Left lung (tissue), 14 donors: ENCODE measurements at places on chromosomes 1 and 21. TPM values are rescaled to one million over a fixed set of nuclear protein-coding genes. Genes with fewer than 3 reads are reported as not detected.

BLACAT1 gene
- total RNA-seq = 0.55 TPM

ALPL gene
- total RNA-seq = 198 TPM

EFCAB7 gene
- 8.8 TPM for total RNA-seq

UBXN11 gene
- 43.1 TPM for total RNA-seq

SPRR2F gene
- not detected for total RNA-seq

DNASE2B gene
- total RNA-seq = 1.8 TPM

PEX11B gene
- total RNA-seq = 32.4 TPM

CLCA1 gene
- total RNA-seq = not detected

TAS1R1 gene
- total RNA-seq = not detected

DNA sequence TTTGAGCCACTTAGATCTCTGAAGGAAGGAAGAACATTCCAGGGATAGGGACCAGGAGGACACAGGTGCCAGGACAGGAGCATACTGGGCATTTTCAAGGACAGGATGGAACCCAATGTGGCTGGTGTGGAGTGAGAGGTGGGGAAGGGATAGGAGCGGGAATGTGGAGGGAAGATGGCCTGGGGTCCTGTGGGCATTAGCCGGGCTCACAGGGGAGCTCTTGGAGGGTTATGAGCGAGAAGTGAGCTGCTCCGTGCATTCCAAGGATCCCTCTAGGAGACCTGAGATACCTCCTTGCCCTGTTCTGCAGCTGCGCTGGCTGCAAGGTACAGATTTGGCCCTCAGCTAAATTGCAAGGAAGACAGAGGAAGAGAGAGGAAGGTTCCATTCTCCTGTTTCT, 87.5 kb downstream of the IER5 start:
- no peaks in the 10 kb centered on the region for H3K27me3 ChIP-seq
- no peaks in the 10 kb centered on the region for H3K36me3 ChIP-seq
- no peak overlapping the region for H3K27ac ChIP-seq

- peaks cover 17% of the 10 kb centered on the region for H3K4me1 ChIP-seq
- no peak for DNase-seq
- no peaks in the 10 kb centered on the region for H3K36me3 ChIP-seq
- no peak overlapping the region for H3K4me3 ChIP-seq
These were observed 282.2 kb downstream of the RRAGC start for GRCh38 chr1:38577385-38577784.

- H3K4me1 ChIP-seq = no peaks in the 10 kb centered on the region
- no peak overlapping the region for H3K4me3 ChIP-seq
- no peak overlapping the region for H3K27ac ChIP-seq
- no peak for DNase-seq
These were observed 24.4 kb downstream of the C1orf141 start for GRCh38 chr1:67110352-67110751.

GRCh38 chr1:200233393-200233792, 176.4 kb downstream of the ZNF281 start:
- H3K36me3 ChIP-seq = no peaks in the 10 kb centered on the region
- H3K4me1 ChIP-seq = peaks cover 4% of the 10 kb centered on the region
- no peaks in the 10 kb centered on the region for H3K27me3 ChIP-seq
- H3K4me3 ChIP-seq = no peak overlapping the region
- DNase-seq = no peak

- H3K36me3 ChIP-seq = no peaks in the 10 kb centered on the region
- DNase-seq = no peak
- H3K27ac ChIP-seq = no peak overlapping the region
- no peaks in the 10 kb centered on the region for H3K27me3 ChIP-seq
- no peaks in the 10 kb centered on the region for H3K4me1 ChIP-seq
These were observed 311.0 kb downstream of the KCTD3 start for GRCh38 chr1:215878128-215878527.

GRCh38 chr1:118902711-118903191, 85.4 kb downstream of the TBX15 start:
- no peaks in the 10 kb centered on the region for H3K4me1 ChIP-seq
- H3K36me3 ChIP-seq = no peaks in the 10 kb centered on the region
- DNase-seq = no peak
- no peak overlapping the region for H3K27ac ChIP-seq

DNA sequence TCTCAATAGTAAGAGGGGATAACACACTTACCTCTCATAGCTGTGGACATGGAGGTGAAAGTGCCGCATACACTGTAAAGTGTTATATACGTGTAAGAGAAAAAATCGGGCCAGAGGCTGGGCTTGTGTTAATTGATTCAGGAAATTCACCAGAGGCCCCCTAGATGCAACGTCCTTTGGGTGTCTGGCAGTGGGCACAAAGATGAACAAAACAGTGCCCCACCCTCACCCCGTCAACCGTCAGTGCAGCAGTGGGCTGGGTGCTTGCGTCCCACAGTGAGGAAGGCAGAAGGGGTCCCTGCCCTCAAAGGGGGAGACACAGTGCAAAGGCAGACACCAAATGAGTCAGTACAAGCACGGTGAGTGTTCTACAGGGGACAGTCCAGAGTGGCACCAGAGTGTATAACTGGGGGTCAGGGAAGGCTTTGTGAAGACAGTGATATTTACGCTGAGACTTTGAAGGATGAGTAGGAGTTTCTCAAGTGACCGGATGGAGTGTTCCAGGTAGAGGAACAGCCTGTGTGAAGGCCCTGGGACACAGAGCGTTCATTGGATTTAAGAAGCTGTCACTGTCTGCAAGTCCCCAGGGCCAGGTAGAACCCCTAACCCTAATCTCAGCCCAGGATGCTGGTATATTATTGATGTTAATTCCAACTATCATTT, 6.6 kb upstream of the MTFR1L start:
- H3K4me3 ChIP-seq = no peak overlapping the region
- H3K27ac ChIP-seq = no peak overlapping the region
- peaks cover 33% of the 10 kb centered on the region for H3K4me1 ChIP-seq
- H3K36me3 ChIP-seq = no peaks in the 10 kb centered on the region
- H3K27me3 ChIP-seq = no peaks in the 10 kb centered on the region

- no peak overlapping the region for H3K4me3 ChIP-seq
- peaks cover 7% of the 10 kb centered on the region for H3K27me3 ChIP-seq
- DNase-seq = no peak
- H3K27ac ChIP-seq = no peak overlapping the region
These were observed 327.9 kb upstream of the C1orf174 start for GRCh38 chr1:4227986-4228385.

GRCh38 chr1:150322310-150322709, 977 bp downstream of the PRPF3 start:
- H3K36me3 ChIP-seq = no peaks in the 10 kb centered on the region
- H3K4me3 ChIP-seq = peak overlapping the region; percentile 77
- no peaks in the 10 kb centered on the region for H3K27me3 ChIP-seq
- H3K27ac ChIP-seq = peak overlapping the region; percentile 89

GRCh38 chr1:50976890-50977574, 7.0 kb downstream of the CDKN2C start:
- peaks cover 11% of the 10 kb centered on the region for H3K4me1 ChIP-seq
- H3K27ac ChIP-seq = peak overlapping the region; percentile 86
- no peak for DNase-seq
- H3K4me3 ChIP-seq = peak overlapping the region; percentile 76
- H3K27me3 ChIP-seq = no peaks in the 10 kb centered on the region
- no peaks in the 10 kb centered on the region for H3K36me3 ChIP-seq

DNA sequence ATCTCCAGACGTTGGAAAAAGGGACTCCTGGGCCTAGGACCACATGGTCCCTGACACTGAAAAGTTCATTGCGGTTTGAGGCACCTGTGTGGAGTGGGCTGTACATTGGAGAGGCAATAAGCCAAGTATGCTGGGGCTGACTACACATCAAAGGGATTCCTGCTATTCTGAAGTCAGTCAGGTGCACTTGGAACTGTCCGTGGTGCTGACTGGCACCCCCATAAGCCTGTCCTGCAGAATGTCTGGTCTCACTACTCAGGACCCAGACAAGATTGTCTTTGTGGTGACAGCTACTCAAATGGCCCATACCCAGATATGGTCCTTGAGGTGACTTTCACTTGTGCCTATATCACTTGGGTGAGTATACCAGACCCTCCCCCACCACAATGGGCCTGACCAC, 150.6 kb downstream of the RWDD3 start:
- no peaks in the 10 kb centered on the region for H3K4me1 ChIP-seq
- H3K4me3 ChIP-seq = no peak overlapping the region
- no peak for DNase-seq
- no peaks in the 10 kb centered on the region for H3K36me3 ChIP-seq

DNA sequence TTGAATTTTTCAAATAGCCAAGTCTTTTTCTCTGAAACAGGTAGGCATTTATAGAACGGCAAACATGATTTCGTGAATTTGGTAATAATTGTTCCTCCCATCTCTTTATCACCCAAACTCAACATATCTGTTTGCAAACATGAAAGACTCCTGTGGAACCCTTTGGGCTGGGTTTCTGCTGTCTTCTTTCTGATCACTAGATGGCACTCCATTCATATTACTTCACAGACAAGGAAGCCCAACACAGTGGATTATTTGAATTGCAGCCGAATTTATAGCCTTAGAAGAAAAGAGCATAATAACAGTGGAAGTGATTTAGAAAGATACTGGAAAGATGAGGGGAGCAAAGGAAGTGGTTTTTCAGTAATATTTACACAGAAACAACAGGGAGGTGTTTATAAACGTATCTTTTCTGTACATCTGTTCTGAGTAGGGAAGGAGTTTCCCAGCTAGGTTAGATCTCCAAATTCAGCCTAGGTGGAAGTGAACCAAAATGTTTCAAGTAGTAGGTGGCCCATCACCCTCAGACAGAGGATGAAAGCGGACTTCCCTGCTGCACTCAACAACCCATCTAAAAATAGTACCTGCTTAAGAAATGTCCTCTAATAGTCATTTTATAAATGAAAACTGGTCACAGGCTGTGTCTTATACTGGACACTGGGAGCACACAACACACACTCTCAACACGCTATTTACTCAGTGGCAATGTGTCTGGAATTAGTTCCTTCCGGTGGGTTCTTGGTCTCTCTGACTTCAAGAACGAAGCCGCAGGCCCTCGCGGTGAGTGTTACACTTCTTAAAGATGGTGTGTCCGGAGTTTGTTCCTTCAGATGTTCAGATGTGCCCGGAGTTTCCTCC, 67.6 kb downstream of the MAP3K21 start:
- no peak overlapping the region for H3K27ac ChIP-seq
- no peak overlapping the region for H3K4me3 ChIP-seq
- no peak for DNase-seq
- H3K36me3 ChIP-seq = no peaks in the 10 kb centered on the region
- H3K27me3 ChIP-seq = no peaks in the 10 kb centered on the region
- no peaks in the 10 kb centered on the region for H3K4me1 ChIP-seq

DNA sequence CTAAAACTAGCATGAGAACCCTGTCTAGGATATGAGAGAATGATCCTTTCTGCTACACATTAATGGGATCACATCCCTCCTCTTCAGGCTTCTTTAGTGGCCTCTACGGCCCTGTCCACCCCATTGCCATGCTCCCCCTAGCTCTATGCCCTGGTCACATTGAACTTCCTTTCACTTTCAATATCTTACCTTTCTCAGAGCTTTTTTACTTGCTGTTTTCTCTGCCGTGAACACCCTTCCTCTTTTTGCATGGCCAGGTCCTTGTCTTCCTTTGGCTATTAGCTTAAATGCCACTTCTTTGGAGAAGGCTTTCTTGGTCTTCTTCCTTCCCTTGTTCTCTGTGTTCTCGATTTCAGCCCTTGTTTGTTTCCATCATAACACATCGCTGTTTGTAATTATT, 97.4 kb downstream of the GIPC2 start:
- no peaks in the 10 kb centered on the region for H3K27me3 ChIP-seq
- H3K4me3 ChIP-seq = peak overlapping the region; percentile 10
- H3K27ac ChIP-seq = no peak overlapping the region
- DNase-seq = no peak

DNA sequence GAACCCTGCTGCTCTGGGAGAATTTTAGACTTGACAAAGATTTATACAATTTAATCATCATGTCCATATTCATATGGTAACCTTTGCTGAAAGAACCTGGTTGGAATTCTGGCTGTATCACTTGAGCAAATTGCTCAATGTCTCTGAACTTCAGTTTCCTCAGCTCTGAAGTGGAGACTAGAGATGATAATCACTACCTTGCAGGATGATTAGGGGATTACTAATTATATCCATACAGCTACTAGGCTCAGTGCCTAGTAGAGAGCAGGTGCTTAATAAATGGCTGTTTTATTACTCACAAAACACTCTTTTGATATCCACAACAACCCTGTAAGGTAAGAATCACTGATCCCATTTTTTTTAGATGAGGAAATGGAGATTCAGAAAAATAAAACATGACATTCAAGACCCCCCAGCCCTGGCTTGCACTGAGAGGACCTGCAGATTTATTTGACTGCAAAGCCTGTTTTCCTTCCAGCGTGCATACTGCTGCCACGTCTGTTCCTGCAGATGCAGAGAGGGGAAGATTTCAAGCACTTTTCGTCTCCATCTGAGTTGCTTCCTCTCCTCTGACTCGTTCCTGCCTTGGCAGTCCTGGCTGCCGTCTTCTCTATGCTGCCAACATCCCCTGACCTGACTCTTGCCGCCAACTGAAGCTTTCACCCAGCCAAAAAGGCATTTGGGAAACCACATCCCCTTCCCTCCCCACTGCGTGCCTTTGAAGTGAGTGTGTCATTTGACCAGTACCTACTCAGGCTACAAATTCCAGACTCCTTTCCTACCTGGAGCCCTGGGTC, 203.0 kb downstream of the PLPP3 start:
- H3K27me3 ChIP-seq = no peaks in the 10 kb centered on the region
- H3K4me3 ChIP-seq = no peak overlapping the region
- no peaks in the 10 kb centered on the region for H3K36me3 ChIP-seq
- no peak overlapping the region for H3K27ac ChIP-seq
- no peak for DNase-seq

GRCh38 chr1:39951926-39952325, 3.0 kb upstream of the MFSD2A start:
- no peaks in the 10 kb centered on the region for H3K27me3 ChIP-seq
- H3K4me3 ChIP-seq = no peak overlapping the region
- H3K4me1 ChIP-seq = peaks cover 6% of the 10 kb centered on the region
- no peak overlapping the region for H3K27ac ChIP-seq
- no peak for DNase-seq
- H3K36me3 ChIP-seq = no peaks in the 10 kb centered on the region

DNA sequence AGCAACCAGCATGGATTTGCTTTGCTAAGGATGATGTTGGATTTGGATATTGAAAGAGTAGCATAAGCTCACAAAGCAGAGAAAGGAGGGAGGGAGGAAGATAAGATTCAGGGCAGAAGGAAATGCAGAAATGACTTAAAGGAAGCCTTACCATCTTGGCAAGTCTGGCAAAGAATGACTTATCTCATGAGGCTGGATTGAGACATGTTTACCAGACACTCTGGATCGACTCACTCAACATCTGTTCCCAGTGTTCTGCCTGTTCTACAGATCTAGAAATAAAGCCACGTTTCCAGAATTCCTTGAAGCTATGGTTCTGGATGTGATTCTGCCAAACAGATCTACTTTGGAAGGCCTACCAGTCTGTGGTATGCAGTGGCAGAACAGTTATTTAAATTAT, 38.8 kb upstream of the CTBS start:
- H3K27ac ChIP-seq = no peak overlapping the region
- DNase-seq = no peak
- H3K4me1 ChIP-seq = no peaks in the 10 kb centered on the region
- H3K27me3 ChIP-seq = no peaks in the 10 kb centered on the region

GRCh38 chr1:41365772-41366454, 4.7 kb downstream of the FOXO6 start:
- no peak for DNase-seq
- H3K4me3 ChIP-seq = peak overlapping the region; percentile 29
- H3K4me1 ChIP-seq = peaks cover 25% of the 10 kb centered on the region
- H3K36me3 ChIP-seq = no peaks in the 10 kb centered on the region

GRCh38 chr1:171623651-171624331, 1.7 kb downstream of the MYOCOS start:
- H3K36me3 ChIP-seq = no peaks in the 10 kb centered on the region
- no peak overlapping the region for H3K4me3 ChIP-seq
- no peaks in the 10 kb centered on the region for H3K4me1 ChIP-seq
- DNase-seq = no peak
- H3K27ac ChIP-seq = no peak overlapping the region

GRCh38 chr1:173161510-173162221, 45.5 kb downstream of the TNFSF4 start:
- H3K27ac ChIP-seq = no peak overlapping the region
- H3K27me3 ChIP-seq = no peaks in the 10 kb centered on the region
- no peaks in the 10 kb centered on the region for H3K4me1 ChIP-seq
- no peak for DNase-seq
- no peak overlapping the region for H3K4me3 ChIP-seq
